ENCODE measurements at places on chromosomes 1 and 21. TPM values are rescaled to one million over a fixed set of nuclear protein-coding genes. Genes with fewer than 3 reads are reported as not detected.

- DNase-seq, result no peak
Measured at GRCh38 chr1:192571668-192572067, 3.9 kb upstream of the RGS1 start.

DNA sequence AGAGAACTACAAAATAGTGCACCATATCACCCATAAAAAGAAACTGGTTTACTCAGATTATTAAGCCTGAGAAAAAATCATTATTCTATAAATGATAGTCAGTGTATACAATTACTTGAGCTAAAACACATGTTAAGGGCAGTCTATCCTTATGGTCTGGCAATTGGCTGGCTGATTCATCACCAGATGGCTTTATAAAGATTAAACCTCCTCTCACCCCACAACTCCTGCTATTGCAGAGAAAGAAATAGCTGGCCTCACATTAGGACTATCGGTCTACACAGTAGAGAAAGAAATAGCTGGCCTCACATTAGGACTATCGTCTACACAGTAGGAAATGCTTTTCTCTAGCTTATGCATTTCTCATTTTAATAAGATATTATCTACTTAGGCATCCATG lies 21.2 kb downstream of the CEP170 start:
- DNase-seq, result no peak

- no peak for DNase-seq
Measured at GRCh38 chr1:36561361-36561724, 78.6 kb upstream of the CSF3R start.

DNA sequence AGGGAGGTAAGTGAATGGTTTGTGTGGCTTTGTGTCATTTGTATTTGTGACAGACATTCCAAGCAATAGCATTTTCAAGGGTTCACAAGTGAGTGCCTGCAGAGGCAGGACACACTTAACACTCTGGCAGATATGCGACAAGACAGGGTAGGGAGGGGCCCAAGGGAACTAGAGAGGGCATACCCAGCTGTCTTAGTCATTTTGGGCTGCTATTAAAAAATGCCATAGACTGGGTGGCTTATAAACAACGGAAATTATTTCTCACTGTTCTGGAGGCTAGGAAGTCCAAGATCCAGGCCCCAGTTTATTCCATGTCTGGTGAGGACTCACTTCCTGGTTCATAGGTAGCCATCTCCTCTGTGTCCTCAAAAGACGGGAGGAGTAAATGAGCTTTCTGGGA lies 137.4 kb downstream of the FGGY start:
- no peak for DNase-seq

DNA sequence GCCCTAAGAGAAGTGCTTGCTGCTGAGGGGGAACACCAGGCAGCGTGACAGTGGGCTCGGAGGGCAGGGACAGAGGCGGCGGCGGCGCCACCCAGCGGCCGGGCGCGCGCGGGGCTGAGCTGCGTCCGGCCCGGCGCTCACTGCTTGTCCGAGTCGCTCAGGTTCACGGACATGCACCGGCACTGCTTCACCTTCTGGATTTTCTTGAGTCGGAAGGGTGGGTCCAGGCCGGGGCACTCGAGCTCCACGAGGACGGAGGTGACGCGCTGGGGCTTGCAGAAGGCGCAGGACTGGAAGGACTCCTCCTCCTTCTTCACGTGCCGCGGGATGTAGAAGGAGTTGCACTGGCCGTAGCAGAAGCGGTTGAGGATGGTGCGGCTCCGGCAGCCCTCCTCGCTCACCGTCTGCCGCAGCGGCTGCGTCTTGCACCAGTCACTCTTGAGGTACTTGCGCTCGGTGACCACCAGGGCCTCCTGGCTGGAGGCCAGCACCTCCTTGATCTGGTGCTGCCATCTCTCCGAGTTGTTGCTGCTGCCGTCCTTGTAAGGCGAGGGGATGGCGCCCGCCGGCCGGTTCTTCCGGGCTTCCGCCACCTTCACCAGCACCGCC lies 119.0 kb downstream of the GREM2 start:
- no peak for DNase-seq

DNA sequence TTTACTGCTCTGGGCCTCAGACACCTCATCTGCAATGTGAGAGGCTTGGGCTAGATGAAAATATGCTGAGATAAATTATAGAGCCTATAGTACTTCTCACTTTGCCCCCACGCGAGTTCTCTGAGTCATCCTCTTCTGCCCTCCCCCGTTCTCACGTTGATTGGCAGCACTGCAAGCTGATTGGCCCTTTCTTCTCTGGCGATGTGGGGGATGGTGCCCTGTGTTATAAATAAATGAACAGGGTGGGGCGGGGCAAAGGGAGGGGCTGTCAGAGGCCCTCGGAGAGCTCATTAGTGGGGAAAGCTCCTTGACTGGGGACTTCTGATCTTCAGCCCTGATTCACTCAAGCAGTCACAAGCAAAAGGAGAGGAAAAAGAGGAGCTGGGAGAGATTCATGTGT lies 64.3 kb upstream of the ZC3H12A start:
- no peak for DNase-seq

DNA sequence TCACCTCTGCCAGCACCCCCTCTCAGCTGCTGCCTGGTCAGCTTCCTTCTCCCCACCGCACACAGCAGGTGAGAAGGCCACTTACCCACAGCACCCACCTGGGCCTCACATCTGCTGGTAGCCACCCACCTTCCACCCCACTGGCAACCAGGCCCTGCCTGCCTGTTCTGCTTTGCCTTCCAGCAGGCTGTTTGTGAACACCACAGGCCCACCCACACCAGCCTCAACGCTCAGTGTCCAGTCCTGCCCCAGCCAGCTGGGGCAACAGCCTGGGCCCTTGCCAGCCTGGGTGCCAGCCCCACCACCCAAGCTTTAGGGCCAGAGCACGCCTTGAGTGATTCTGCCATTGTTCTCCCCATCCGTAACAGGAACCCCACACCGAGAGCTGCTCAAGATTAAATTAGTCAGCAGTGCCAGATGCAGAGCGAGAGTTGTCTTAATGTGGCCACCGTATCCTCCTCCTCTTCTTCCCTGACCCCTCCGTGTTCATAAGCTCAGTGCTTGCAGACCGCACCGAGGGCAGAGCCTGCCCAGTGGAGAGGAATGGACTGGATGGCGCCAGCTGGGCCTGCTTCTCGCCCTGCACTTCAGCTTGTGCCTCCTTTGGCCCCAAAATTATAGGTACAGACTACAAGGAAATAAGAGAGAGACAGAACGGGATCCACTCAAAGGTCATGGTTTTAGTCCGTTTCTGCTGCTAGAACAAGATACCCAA lies 120.3 kb upstream of the COL6A1 start:
- DNase-seq, result no peak

GRCh38 chr21:32456497-32456918 lies 44.0 kb downstream of the EVA1C start:
- no peak for DNase-seq

GRCh38 chr1:26739329-26739914 lies 43.6 kb downstream of the ARID1A start:
- DNase-seq, result no peak

GRCh38 chr1:159011751-159012150 lies 2.0 kb downstream of the IFI16 start:
- DNase-seq, result no peak

GRCh38 chr1:210536254-210536961 lies 207.7 kb downstream of the HHAT start:
- no peak for DNase-seq

- no peak for DNase-seq
Measured at GRCh38 chr1:160360227-160360695, 6.6 kb upstream of the NHLH1 start.

- no peak for DNase-seq
Measured at GRCh38 chr1:241074507-241074906, 282.5 kb downstream of the RGS7 start.

DNA sequence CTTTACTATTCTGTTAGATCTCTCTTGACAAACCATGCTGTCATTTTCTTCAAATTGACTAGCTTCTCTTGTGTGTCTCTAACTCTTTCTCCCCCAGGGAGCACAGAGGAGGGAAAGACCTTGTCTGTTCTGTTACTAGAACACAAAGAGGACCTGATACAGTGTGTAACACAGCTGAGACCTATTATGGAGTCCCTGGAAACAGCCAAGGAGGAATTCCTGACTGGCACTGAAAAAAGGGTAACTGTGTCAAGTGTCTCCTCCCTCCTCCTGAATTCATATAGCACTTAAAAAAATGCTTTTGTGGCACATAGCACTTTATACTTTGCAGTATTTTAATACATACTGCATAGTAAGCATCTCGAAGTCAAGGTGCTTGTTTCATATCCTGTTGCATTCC lies 50.6 kb downstream of the ZBTB40 start:
- no peak for DNase-seq

The FCRL1 gene
- not detected for total RNA-seq

The SKI gene
- 38.5 TPM for total RNA-seq

The CCDC181 gene
- total RNA-seq, result 0.65 TPM

The CELA2B gene
- total RNA-seq, result not detected

The TMPRSS2 gene
- total RNA-seq, result not detected

The PLA2G2F gene
- not detected for total RNA-seq

The NAV1 gene
- total RNA-seq, result 69.0 TPM

The PALMD gene
- 122 TPM for total RNA-seq

The MRPL55 gene
- total RNA-seq, result 57.0 TPM
